Left lung (tissue), 14 donors: ENCODE measurements at places on chromosomes 5 and 9. TPM values are rescaled to one million over a fixed set of nuclear protein-coding genes. Genes with fewer than 3 reads are reported as not detected.

The SH3TC2 gene
- polyA plus RNA-seq = 2.1 TPM

GRCh38 chr9:38257626-38258215 lies 134.8 kb upstream of the ALDH1B1 start:
- DNase-seq = no peak
- no peaks in the 10 kb centered on the region for H3K36me3 ChIP-seq
- H3K4me1 ChIP-seq = no peaks in the 10 kb centered on the region
- no peaks in the 10 kb centered on the region for H3K27me3 ChIP-seq
- no peak overlapping the region for H3K4me3 ChIP-seq

The PCDHA9 gene
- 0.03 TPM for polyA plus RNA-seq

- H3K27ac ChIP-seq = no peak overlapping the region
- H3K27me3 ChIP-seq = no peaks in the 10 kb centered on the region
- H3K4me1 ChIP-seq = no peaks in the 10 kb centered on the region
Measured at GRCh38 chr5:84693256-84693655, 308.6 kb upstream of the EDIL3 start.

DNA sequence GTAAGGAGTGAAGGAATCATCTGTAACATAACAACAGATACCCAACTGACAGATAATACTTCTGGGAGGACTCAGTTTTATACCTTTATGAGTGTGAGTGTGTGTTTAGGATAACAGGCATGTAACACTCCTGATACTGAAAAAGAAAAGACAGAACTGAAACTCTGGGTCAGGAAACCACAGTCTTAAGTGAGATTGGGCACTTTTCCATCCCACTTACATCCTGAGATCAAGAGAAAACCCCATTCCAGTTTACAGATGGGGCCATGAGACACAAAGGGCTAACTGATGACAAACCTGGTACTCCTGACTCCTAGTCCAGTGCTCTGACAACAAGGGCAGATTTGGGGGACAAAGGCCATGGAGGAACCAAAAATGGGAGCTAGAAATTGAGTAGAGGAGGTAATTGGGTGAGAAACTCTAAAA lies 18.0 kb downstream of the IL5 start:
- H3K27me3 ChIP-seq = no peaks in the 10 kb centered on the region
- peaks cover 4% of the 10 kb centered on the region for H3K4me1 ChIP-seq
- H3K4me3 ChIP-seq = no peak overlapping the region
- H3K27ac ChIP-seq = no peak overlapping the region
- H3K36me3 ChIP-seq = no peaks in the 10 kb centered on the region

The LEAP2 gene
- 4.9 TPM for polyA plus RNA-seq

DNA sequence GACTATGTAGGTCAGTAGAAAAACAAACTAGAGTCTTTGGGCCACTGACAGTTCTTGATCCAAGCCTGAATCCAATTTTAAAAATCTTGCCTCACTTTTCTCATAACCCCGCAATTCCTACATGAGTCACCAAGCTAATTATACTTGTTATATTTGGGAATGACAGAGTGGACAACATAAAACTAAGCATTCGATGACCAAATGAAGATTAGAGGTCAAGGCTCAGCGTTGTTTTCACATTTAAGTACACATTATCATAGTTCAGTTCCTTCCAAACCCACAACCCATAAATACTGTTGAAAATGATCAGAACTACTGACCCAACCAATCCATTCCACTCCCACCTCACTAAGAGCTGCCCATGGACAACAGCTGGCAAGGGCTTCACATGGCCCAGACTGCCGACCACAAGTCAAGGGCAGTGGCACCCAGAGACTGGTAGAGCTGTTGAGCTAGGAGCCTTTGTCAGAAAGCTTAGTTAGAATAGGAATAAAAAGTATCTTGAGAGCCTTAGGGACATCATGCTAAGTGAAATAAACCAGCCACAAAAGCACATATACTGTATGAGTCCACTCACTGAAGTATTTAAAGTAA lies 64.2 kb downstream of the MYO10 start:
- no peaks in the 10 kb centered on the region for H3K27me3 ChIP-seq
- DNase-seq = no peak
- H3K36me3 ChIP-seq = no peaks in the 10 kb centered on the region

The C5orf52 gene
- not detected for polyA plus RNA-seq

- no peaks in the 10 kb centered on the region for H3K36me3 ChIP-seq
- no peak overlapping the region for H3K27ac ChIP-seq
- H3K4me3 ChIP-seq = no peak overlapping the region
- H3K27me3 ChIP-seq = no peaks in the 10 kb centered on the region
Measured at GRCh38 chr5:110940136-110940535, 131.4 kb upstream of the TSLP start.
